ENCODE measurements at places on chromosomes 7 and 10. TPM values are rescaled to one million over a fixed set of nuclear protein-coding genes. Genes with fewer than 3 reads are reported as not detected.

GRCh38 chr7:6691103-6691502 lies 15.6 kb downstream of the ZNF12 start:
- peaks cover 15% of the 10 kb centered on the region for H3K36me3 ChIP-seq
- H3K4me1 ChIP-seq: no peaks in the 10 kb centered on the region
- no peak for DNase-seq
- no peak overlapping the region for H3K4me3 ChIP-seq
- H3K27ac ChIP-seq: no peak overlapping the region
- H3K27me3 ChIP-seq: no peaks in the 10 kb centered on the region

DNA sequence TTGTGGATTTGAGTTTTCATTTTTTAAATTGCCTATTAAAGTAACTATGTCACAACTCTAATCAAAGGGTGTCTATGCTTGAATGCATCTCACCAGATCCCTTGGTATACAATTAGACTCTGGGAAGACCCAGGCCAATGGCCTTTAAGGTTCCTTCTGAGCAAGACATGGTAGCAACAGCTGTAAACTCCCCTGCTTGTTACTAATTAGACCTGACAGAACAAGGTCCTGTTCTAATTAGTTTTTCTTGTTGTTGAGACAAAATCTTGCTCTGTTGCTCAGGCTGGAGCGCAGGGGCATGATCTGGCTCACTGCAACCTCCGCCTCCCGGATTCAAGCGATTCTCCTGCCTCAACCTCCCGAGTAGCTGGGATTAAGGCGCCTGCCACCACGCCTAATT lies 2.9 kb downstream of the MYH16 start:
- H3K36me3 ChIP-seq: no peaks in the 10 kb centered on the region
- H3K4me1 ChIP-seq: no peaks in the 10 kb centered on the region
- H3K27ac ChIP-seq: no peak overlapping the region
- no peak for DNase-seq
- no peaks in the 10 kb centered on the region for H3K27me3 ChIP-seq

- H3K4me1 ChIP-seq: no peaks in the 10 kb centered on the region
- DNase-seq: no peak
- peaks cover under 1% of the 10 kb centered on the region for H3K27me3 ChIP-seq
Measured at GRCh38 chr10:89526358-89526757, 9.0 kb downstream of the SLC16A12 start.

DNA sequence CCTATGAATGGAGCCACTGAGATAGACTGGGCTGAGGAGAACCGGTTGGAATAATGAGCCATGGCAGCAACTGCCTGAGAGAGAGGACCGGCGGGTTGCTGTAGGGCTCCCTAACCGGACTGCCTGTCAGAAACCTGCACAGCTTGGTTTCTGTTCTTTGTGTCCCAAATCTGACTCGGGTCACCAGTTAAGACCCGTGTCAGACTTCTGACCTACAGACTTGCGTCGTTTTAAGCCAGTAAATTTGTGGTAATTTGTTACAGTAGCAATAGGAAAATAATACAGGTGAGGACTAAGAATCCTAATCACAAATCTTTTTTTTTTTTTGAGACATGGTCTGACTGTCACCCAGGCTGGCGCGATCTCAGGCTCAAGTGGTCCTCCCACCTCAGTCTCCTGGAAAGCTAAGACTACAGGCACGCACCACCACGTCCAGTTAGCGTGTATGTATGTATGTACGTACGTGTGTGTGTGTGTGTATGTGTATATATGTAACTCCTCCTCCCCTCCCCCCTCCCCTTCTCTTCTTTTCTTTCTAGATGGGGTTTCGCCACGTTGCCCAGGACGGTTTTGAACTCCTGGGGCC lies 672 bp upstream of the DDX56 start:
- DNase-seq: no peak
- H3K27me3 ChIP-seq: no peaks in the 10 kb centered on the region
- H3K36me3 ChIP-seq: no peaks in the 10 kb centered on the region
- no peaks in the 10 kb centered on the region for H3K4me1 ChIP-seq
- H3K27ac ChIP-seq: peak overlapping the region; percentile 81

ZCCHC24 gene
- total RNA-seq: 33.6 TPM
